Activated CD4-positive, alpha-beta T cell treated with anti-CD3 and anti-CD28 coated beads, Interleukin-2, amount 10 ng/mL, durations not matched to agents 24 days and 14 days (primary cell): ENCODE measurements at places on chromosomes 5 and 9.

DNA sequence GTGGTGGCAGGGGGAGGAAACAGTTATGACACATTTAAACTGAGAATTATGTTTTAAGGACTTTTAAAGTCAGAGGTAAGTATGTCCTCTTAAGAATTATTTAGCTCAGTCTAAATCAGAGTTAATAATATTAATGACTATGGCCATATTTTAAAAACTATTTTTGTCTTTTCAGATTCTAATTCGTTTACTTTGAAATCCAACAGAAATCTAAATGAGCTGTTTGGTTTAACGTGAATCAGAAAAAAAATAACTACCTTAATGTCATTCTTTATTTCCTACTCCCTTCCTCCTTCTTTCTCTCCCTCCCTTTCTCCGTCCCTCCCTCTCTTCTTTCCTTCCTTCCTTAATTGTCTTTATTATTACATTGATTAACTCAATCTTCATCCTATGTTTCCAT lies 14.7 kb downstream of the C1QTNF3 start:
- DNase-seq, result no peak

- DNase-seq, result no peak
Measured at GRCh38 chr5:122392824-122393223, 80.8 kb downstream of the SNCAIP start.

- peak; percentile 80 for DNase-seq
Measured at GRCh38 chr5:181189962-181190710, 14.9 kb downstream of the TRIM7 start.

GRCh38 chr5:144142139-144142823 lies 28.2 kb downstream of the YIPF5 start:
- DNase-seq, result no peak

GRCh38 chr5:29984156-29984540 lies 1209.3 kb upstream of the CDH6 start:
- no peak for DNase-seq

DNA sequence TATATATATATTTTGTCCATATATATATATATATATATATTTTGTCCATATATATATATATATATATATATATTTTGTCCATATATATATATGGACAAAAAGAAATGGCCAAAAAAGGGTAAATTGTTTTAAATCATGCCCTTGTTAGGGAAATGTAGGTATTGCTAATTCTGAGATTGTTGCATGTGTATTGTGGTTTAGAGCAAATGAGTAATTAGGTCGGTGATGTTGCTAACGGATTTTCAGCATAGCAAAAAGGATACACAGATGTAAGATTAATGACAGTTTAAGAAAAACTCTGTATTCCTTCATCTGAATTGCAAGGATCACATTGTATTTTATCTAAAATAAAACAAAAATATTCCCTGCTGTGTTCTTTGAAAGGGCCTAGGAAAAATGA lies 40.2 kb downstream of the OSTF1 start:
- no peak for DNase-seq

DNA sequence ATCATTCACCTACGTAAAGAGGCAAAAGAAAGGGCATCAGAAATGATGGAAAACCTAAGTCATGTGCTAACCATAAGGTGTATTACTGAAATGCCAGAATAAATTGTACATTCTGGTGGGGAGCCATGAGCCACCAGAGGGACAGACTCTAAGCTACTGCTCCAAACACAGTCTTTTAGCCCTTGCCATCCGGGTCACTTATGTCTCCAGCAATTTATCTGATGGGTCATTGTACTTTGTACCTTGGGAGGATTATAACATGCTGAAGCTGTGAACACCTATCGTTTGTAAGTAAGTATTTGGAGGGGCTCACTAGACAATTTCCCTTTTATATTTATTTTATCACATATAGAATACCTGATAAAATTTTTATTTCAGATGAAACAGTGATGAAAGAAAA lies 495.1 kb downstream of the KIF4B start:
- no peak for DNase-seq

DNA sequence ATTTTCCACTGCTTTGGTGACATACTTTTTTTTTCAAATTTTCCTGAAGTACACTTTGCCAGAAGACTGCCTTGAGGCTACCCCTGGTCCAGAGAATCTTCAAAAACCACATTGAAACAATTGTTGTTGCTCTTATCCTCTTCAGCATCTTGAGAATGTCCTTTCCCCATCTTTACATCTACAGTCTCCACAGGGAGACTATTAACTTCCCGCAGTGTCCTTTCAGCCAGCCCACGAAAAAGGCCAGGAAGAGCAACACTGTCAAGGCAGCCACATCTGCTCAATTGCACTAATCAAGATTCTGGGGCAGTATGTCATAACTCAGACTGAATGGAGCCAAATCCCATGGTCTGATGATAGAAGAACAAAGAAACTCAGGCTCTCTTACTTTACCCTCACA lies 148.3 kb downstream of the ENC1 start:
- DNase-seq, result no peak

- no peak for DNase-seq
Measured at GRCh38 chr9:99274495-99274894, 52.4 kb downstream of the SEC61B start.

DNA sequence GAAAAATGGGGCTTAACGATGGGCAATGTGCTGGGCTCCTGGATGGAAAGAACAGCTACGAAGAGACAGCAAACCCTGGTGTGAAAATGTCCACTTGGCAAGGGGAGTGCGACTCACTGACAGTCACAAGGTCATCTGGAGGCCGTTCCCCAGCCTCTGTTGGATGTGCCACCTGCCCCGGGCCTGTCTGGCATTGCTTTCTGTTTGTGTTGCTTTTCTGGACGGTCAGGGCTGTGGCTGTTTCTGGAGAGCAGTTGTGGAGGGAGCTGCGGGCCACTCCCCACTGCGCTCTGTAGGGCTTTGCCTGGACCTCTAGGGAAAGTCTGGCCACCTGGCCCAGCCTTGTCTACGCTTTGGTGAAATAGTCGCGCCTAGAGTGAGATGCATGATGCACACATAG lies 185.3 kb downstream of the IRX1 start:
- DNase-seq, result no peak

- DNase-seq, result no peak
Measured at GRCh38 chr5:87069974-87070608, 197.6 kb upstream of the RASA1 start.

DNA sequence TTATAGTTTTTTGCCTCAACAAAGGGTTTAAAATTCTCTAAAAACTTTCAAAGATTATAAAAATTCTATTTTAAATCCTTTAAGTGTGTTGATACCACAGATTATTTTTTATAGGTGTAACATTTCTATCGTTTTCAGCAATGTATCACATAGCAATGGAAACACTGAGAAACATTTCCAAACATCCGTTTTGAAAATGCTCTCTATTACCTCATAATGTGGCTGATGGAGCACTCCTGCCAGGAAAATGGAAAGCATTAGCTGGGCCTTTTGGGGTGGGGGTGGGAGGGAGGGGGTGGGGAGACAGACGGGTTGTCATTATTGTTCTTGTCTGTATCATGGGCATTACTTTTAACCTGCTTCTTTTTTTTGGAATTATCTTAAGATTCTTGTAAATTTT lies 516.5 kb downstream of the ACTL7B start:
- no peak for DNase-seq

- DNase-seq, result no peak
Measured at GRCh38 chr9:77305622-77306400, 128.5 kb downstream of the VPS13A start.

GRCh38 chr5:151071848-151072629 lies 8.8 kb downstream of the TNIP1 start:
- no peak for DNase-seq

DNA sequence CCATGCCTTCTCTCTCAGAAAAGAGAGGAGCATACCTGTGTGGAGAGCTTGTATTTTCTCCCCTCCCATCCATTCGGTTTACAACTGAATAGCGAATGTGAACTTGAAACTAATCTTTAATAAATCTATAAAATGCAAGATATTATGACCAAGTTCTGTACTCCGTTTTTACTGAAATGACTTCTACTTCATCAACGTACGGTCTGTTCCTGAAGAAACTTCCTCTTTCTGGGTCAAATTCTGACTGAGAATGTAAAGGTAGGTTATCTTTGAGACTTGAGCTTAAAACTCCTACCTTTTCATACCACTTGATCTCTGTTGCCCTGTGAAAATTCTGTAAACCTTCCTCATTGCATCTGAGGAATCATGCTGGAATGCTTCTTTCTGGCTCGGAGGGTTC lies 4.2 kb upstream of the CTNNAL1 start:
- DNase-seq, result no peak

- DNase-seq, result no peak
Measured at GRCh38 chr5:73254642-73255041, 81.6 kb downstream of the TMEM174 start.

GRCh38 chr9:2966565-2967300 lies 122.8 kb upstream of the PUM3 start:
- DNase-seq, result peak; percentile 20

DNA sequence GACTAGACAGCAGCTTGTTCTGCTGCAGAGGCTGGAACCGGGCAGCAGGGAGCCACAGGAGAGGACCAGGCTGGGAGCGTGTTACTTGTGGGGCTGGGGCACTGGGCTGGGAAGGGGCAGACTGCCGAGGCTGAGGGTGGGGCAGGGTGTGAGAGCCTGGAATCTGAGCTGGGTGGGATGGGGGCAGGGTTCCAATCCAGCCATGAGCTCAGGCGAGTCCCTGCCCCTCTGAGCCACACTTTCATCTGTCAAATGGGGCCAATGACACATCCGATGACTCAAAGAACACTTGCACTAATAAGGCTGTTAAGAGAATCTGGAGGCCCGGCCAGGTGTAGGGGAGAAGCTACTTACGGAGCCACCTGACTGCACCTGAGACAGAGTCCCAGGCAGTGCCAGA lies 18.7 kb upstream of the WDR38 start:
- no peak for DNase-seq

DNA sequence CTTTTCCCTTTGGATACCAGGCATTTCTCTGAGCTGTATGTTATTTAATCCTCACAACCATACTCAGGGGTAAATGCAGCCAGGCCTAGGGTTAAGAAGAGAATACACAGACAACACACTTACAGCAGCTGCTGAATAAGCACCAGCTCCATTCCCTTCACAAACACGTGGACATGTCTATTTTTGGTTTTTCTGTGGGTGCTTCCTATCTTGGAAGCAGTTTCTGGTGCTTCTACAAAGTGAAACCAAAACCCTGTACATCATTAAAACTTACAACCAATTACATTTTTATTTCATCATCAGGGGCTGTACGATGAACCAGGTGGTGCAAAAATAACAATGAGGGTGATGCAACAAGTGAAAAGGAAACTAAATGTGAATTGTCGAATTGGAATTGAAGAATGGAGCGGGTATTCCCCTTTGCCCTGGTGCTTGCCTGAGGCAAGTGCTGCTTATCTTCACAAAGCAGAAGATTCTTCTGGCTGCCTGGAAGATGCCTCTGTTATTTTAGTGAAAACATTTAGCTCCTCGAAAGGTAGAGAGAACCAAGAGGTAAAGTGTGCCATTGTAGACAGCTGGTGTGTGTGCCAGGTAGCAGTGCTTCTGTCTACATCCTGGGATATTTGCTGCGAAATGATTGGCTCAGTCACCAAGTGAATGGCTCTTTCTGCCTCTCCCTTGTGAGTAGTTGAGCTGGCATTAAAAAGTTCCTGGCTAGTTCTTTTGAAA lies 18.6 kb upstream of the IFNB1 start:
- peak; percentile 85 for DNase-seq

GRCh38 chr9:129610213-129610472 lies 10.8 kb downstream of the C9orf50 start:
- DNase-seq, result no peak

DNA sequence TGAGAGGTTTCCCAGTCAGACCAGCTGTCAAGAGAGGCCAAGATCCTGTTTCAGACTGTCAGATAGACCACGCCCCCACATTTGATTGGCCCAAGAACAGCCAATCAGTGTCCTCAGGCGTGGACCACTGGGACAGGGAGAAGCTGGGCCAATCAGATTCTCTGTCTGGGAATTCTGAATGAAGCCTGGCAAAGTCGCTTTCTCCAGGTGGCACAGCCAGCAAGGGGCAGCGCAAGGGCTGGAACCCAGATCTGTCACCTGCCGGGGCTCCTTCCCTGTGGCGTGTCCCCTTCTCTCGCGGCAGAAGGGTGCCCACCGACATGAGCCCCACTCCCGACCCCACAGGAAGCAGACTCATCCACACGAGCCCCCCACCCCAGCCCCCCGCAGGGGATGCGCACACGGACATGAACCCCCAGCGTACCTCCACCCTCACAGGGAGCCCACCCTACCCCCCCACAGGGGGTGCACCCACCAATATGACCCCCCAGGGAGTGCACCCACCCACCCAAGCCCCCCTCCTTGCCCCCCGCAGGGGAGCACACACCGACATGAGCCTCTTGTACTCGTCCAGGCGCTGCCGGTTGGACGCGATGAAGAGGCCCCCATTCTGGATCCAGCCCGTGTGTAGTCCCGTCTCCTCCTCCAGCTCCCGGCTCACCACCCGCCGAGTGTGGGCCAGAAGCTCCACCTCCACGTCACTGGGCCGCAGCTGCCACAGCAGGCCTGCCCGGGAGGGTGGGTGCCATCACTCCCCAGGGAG lies 6.1 kb downstream of the SARDH start:
- DNase-seq, result no peak

GRCh38 chr5:80762573-80762972 lies 107.8 kb upstream of the DHFR start:
- DNase-seq, result no peak

- DNase-seq, result no peak
Measured at GRCh38 chr5:22505891-22506290, 347.3 kb downstream of the CDH12 start.

- DNase-seq, result no peak
Measured at GRCh38 chr9:76219560-76220151, 174.6 kb downstream of the RFK start.

DNA sequence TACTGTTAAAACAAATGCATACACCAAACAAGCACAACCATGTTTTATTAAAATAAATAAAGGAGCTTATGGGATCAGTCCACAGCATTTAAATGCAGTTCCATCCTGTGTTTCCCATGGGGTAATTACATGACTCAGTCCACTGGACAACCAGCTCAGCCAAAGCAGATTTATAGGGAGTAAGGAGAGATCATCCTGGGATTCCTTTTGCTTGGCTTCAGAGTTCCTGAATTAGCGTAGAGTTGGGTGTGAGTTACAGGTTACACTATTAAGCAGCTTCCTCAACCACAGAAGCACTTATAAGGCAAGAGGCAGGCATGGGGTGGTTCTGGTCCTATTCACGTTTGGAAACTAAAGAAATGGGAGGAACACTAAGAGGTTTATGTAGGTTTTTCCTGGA lies 381.1 kb upstream of the ACTBL2 start:
- DNase-seq, result no peak

- DNase-seq, result no peak
Measured at GRCh38 chr9:27125936-27126335, 16.9 kb downstream of the TEK start.

- DNase-seq, result no peak
Measured at GRCh38 chr5:1797103-1797800, 2.4 kb downstream of the MRPL36 start.

DNA sequence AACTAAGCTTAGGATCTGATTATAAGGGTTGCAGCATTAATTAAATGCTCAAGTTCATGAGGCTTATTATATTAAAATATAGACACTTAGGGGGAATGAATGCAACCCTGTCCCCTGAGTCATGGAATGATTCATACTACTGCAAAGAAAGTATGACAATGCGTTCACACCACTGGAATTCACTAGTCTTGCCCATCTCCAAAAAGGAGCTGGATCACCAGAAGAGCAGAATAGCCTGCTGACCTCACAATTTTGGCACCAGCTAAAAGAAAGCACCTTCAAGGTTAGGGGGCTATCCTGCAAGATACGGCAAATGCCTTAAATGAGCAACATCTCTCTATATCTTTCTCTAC lies 32.0 kb upstream of the TMED7 start:
- no peak for DNase-seq
